ENCODE measurements at places on chromosomes 12 and 14.

- DNase-seq = no peak
These were observed 26.4 kb downstream of the ACTN1 start for GRCh38 chr14:68952531-68953195.

DNA sequence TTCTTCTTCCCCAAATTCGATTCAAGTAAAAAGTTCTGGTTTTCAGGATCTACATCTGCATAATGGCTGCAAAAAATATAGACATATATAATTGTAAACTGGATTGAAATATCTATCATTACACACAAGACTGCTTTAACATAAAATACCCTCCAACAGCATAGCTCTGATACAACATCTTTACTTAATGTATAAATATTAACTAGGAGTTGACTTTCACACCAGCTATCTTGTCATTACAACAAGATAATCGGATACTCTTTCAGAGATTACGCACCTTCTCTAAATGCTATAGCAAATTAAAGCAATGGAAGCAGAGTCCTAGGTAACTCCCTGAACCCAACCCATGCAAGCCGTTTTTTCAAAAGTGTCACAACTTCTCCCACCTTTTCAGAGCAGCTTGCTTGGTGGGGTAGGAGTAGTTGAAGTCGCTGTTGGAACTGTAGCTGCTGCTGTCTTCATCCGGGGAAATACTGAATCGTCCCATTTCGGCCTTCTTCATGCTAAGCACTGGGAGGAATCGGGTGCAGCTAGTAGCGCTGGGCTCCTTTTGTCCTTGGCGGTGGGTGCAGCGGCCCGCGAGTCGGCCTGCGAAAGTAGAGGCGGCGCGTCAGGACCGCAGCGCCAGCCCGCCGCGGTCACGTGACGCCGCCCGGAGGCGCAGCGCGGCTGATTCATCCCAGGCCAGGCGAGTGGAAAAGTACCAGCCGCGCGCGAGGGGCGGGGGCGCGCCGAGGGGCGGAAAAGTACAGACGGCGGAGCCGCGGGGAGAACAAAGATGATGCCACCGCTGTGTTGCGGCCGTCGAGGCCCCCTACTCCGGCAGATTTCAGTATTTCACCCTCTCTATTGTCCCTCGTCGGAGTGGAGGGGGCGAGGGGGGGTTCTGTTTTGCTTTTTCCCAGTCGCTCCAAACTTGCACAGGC is 1.5 kb downstream of the SLC38A2 start:
- peak; percentile 83 for DNase-seq

- no peak for DNase-seq
These were observed 20.2 kb downstream of the FGD4 start for GRCh38 chr12:32419520-32419960.

DNA sequence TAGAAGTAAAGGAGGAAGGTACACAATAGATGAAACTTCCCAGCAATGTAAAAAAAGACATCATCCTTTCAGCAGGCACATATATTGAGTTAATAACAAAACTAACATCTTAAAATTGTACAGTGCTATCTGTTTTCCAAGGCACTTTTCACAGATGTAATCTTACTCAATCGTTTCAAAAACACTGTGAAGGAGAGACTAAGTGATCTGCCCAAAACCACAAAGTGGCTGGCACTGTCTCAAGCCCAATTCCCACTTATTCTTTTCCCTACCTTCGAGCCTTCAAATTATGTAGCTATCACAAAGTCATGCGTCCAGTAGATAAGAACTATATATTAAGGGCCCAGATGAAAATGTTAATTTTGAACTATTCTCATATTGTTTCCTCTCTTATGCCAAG is 193.6 kb upstream of the RASSF8 start:
- no peak for DNase-seq

GRCh38 chr12:1622406-1622805 is 6.6 kb upstream of the WNT5B start:
- no peak for DNase-seq

GRCh38 chr12:91579516-91580263 is 397.1 kb upstream of the DCN start:
- no peak for DNase-seq

GRCh38 chr12:49359671-49360070 is 7.6 kb upstream of the SPATS2 start:
- DNase-seq = no peak

DNA sequence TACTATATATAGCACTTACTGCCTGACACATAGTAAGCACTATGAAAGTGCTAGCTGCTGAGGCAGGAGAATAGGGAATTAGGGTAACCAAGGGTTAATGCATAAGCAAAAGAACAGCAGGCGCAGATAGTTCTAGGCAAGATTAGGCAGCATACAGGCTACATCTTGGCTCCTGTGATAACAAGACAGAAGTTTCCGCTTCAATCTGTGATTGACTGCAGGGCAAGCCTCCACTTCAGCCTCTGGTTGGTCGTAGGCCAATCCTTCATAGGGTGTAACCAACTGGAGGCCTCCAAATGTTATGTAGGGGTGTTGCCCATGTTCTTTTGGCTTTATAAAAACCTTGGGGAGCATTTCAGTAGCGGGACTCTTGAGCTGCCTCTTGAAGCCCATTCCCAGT is 46.9 kb downstream of the KLHL28 start:
- no peak for DNase-seq

DNA sequence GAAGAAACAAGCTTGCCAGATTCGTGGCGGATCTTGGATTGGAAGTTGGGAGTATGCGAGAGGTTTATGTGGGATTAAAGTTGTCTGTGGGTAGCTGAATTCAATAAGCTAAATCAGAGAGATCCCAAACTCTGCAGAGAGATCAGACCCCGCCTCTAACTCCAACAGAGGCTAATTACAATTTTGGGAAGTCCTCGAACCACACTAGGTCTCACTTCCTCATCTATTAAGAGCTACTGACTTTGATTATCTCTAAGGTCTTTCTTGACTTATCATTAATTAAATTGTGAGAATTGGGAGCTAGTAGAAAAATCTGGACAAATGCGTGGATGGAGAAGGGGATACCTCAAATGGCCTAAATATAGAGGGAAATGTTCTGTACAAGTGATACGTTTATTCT is 9.1 kb downstream of the NTF3 start:
- no peak for DNase-seq

- DNase-seq = no peak
These were observed 3.4 kb downstream of the KANSL2 start for GRCh38 chr12:48678551-48679185.

- no peak for DNase-seq
These were observed 2.4 kb downstream of the KIF5A start for GRCh38 chr12:57552306-57552651.

DNA sequence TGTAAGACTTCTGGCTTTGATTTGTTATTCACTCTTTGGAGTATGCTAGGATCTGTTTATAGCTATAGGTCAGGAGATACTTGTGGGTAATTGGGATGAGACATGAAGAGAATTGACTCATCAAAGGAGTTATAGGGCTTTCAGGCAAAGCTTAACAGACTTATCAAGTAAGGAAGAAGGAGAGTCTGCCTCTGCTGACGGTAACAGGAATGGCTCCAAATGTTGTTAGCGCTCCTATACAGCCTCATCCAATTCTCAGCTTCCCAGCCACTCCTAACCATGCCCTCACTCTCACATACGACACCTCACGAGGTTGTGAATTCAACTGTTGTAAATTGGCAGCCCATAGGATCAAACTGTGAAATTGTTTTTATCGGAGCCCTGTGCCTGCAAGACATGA is 140.5 kb downstream of the KCNA5 start:
- no peak for DNase-seq
